Anterior cingulate cortex (tissue), 58 donors: ENCODE measurements at places on chromosomes 16 and 17.

DNA sequence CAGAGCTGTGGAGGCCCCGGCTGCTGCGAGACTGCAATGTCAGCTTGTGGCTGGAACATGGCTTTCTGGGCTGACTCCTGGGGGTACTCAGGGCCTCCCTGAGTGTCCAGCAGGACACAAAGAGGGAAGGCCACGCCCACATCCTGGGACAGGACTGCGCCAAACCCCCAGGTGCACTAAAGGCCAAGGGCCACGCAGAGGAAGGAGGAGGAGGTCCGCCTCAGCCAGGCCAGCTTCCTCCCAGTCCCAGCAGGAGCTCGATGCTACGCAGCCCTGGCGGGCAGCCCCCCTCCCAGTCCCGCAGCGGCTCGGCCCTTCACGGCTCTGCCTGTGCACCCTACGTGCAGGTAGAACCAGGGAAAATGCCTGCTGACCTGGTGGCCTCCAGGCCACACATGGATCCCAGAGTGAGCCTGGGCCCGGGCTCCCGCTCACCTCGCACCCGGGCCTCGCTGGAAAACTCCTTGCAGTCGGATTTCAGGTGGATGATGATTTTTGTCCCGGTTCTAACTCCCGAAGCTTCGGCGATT is 21.2 kb downstream of the DNASE1 start:
- no peak for DNase-seq

- no peak for DNase-seq
Measured at GRCh38 chr16:64098451-64098850, 1023.4 kb downstream of the CDH11 start.

GRCh38 chr17:3678095-3678820 is 9.6 kb downstream of the EMC6 start:
- peak; percentile 69 for DNase-seq

- DNase-seq, result no peak
Measured at GRCh38 chr17:32732900-32733299, 144.0 kb downstream of the MYO1D start.

DNA sequence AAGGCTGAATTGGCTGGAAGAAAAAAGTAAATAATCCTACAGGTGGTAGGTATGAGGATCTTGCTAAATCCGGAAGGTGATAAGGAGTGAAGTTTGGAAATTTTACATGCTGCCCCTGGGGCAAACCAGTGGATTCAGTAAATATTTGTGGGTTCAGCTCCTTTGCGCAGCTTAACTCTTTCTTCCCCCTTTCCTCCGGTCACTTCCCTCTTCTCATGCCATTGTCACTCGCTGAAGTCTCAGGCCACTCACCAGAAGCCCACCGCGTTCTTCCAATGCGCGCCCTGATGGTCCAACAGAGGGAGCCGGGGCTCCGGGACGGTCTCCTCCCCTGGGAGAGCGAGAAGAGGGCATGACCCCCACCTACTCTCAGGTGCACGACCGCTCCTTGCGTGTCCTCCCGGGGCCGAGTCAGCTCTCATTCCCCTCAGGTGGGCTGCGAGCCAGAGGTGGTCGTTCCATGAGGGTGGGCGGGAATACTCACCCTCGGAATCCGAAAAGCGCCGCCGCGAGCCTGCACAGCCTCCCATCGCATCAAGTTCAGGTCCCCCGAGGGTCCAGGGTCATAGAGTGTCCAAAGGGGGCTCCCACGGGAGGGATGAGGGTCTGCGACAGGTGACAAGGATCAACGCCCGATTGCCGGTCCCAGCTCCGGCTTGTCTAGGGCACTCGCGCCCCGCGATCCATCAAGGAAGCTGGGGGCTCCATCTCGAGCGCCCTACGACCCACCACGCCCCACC is 474 bp downstream of the CLN3 start:
- no peak for DNase-seq

GRCh38 chr16:72961115-72961832 is 86.7 kb downstream of the ZFHX3 start:
- no peak for DNase-seq

- DNase-seq, result no peak
Measured at GRCh38 chr16:50268352-50268751, 2.0 kb downstream of the ADCY7 start.

GRCh38 chr17:57578608-57579225 is 166.4 kb downstream of the CCDC182 start:
- DNase-seq, result no peak

GRCh38 chr16:84458606-84459532 is 45.6 kb downstream of the MEAK7 start:
- no peak for DNase-seq

- no peak for DNase-seq
Measured at GRCh38 chr16:3458278-3458851, 14.9 kb downstream of the NAA60 start.

DNA sequence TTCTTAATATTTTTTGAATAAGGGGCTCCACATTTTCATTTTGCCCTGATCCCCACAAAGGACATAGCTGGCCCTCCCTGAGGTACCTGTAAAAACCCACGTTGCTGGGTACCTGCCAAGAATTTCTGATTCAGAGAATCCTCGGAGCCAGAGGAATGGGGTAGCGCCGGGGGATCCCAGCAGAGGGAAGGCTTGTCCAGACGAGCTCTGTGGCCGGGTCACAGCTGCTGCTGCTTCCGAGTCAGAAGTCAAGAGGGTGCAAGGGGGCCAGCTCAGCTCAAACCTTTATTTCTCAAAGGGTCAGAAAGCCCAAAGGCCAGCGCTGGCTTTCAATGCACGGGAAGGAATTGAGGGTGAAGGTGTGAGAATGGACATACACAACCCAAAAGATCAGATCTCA is 68.9 kb upstream of the SDK2 start:
- no peak for DNase-seq

DNA sequence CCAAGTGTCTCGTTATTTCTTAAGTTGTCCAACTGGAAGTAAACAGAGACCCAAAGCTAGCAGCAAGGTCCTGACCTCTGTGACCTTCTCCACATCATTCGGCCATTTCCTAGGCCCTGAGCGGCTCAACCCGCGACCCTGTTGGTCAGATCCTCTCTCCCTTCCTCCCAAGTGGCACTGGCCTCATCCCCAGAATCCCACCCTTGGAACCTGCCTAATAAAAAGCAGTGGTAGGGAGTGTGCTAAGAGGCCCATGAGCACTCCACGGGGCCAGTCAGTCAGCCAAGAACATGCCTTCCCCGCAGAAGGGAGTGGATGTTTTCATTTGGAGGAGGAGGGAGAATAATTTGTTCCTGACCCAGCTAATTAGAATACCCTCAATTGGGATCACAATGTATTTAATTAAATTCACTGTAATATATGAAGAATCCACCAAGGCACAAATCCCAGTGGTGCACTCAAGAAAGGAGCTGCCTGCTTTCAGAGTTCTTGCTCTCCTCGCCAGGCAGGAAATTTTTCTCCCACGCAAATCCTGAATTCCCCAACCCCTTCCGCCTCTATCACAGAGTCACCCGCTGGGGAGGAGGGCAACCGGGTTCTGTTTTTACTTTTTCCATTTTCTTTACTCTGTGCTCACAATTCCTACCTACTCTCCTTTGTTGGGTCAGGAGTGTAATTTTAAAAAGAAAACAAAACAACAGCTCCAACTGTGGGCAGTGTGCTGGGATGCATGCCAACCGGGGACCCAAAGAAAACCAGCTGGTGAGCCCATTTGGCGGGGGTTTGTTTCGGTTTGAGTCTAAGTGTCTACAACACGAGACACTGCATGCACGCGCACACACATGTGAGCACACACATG is 153.4 kb downstream of the ZFHX3 start:
- no peak for DNase-seq

DNA sequence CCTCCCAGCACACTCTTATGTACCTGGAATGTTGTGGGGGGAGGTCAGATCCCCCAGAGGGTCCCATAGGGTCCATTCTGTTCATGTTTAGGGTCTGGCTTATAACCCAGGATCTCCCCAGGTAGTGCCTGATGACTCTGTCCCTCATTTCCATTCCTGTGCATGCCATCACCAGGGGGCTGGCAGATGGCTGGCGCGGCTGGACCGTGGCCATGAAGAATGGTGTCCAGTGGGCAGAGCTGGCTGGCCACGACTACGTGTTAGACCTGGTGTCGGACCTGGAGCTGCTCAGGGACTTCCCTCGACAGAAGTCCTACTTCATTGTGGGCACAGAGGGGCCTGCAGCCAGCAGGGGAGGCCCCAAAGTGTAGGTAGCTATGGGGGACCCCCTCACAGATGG is 35.0 kb upstream of the ALKBH5 start:
- no peak for DNase-seq

- DNase-seq, result peak; percentile 73
Measured at GRCh38 chr17:18362698-18363100, 651 bp downstream of the SHMT1 start.

- no peak for DNase-seq
Measured at GRCh38 chr16:17358355-17358754, 112.4 kb downstream of the XYLT1 start.

DNA sequence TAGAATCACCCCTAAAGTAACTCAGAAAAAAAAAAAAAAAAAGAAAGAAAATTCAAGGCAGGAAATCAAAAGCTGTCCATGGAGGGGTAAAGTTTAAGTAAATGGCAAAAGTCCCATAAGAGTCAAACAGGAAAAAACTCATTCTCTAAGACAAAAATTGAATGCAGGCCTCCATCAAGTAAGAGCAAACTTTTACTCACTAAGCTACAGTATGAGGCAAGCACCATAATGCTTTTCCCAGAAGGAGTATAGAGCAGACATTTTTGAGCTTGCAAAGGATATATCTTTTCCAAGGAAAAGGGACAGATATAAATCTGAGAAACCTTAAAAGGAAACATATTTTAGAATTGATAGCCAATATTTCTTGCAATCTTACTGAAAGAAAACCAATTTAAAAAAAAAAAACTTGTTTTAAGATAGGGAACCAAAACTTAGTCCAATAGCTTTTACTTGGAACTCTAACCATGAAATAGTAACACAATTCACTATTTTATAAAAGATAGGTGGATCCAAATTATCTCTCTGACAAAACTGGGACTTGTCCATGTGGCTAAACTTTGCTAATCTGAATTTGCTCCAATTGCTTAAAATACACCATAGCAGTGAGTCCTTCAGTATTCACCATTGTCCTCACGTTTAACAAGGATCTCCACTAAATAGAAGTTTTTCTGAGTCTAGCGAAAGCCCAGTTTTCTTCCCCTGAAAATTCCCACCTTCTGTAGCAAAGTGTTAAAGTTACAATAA is 99.8 kb downstream of the CDH11 start:
- no peak for DNase-seq

GRCh38 chr17:39736319-39737165 is 1.2 kb upstream of the GRB7 start:
- no peak for DNase-seq

GRCh38 chr17:1643293-1643998 is 2.1 kb downstream of the SCARF1 start:
- no peak for DNase-seq

DNA sequence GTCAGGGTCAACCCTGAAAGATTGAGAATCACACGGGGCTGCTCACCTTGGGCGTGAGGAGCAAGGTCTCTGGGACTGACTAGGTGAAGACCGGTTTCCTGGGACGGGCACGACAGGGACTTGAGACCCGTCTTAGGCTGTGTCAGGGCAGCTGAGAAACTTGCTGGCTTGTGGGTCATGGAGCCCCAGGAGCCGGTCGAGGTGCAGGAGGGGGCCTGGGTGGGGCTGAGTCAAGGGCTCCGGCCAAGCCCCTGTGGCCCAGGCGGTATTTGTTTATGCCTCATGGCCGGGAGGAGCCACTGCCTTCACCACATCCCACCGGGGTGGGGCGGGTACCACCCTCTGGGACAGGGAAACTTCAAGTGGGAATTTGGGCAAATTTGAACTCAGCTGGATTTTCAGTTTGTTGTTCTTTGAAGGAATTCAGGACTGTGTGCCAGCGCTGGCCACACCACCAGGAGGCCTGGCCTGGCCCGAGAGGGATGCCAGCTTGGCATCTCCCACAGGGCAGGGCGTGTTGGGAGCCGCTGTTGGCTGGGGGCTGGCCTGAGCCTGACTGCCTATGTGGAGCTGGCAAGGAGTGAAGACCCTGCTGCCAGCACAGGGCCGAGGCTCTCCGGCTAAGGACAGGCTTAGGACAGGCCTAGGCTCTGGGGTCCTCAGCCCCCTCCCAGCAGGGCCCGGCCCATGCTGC is 116.1 kb downstream of the METRNL start:
- DNase-seq, result peak; percentile 20

DNA sequence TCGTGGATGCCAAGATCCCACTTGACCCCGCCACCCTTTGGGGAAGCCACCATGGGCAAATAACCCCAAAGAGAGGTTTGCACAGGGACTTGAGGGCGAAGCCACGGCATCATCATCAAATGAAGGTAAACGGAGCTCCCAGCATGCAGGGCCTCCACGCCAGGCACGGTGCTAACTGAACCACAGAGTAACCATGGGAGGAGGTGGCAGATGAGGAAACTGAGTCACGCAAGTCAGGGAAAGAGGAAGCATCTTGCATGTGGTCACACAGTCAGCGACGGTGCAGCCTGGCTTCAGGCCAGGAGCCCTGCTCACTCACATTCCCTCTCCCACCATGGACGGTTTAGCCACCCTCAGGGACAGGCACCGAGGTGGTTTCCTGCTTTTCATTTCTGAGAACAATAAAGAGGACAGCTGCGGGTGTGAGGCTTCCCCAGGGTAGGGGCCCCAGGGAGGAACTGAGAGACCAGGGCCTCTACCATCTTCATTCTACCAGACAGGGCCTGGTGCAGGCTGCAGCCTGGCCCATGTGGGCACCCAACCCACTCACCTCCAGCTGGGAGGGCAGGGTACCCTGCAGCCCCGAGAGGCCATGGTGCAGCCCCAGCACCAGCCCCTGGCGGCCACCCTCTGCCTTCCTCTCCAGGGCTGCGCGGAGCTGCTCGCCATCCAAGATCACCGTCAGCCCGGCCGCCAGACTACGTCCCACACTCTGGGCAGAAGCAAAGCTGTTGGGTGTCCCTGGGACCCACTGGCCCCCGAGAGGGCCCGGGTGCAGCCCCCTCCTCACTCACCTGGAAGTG is 78.3 kb downstream of the RMI2 start:
- DNase-seq, result no peak

DNA sequence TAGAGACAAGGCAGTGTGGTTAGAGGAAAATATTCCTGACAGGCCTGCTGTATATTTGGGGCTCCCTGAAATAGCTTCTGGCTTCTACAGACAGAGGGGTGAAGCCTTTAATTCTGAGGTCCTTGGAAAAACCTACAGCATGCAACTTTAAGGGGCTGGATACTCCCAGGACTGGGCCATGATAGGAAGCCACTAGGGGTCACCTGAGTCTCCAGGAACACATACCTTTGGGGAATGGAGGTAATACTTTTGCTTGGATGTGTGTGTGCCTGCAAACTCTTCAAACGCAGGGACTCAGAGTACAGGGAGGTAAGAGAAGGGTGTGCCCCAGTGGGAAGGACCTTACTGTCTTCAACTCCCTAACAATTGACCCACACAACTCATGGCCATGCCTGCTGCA is 4.1 kb downstream of the ASIC2 start:
- DNase-seq, result no peak

DNA sequence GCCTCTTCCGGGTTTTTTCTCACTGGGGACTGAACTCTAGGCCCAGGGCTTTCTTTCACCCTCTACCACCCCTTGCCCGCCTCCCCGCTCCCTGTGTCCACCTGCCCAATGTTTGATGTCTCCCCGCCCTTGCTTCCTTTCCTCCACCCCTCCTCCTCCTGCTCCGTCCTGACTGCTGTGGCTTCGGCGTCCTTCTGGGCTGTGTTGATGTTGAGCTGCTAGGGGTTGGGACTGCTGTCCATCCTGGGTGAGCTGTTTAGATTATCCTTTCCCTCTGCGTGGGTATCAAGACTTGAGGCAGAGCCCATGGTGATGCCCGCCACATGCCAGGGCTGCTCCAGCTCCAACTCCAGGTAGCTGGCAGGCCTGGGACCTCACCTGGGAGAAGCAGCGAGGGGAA is 117.5 kb downstream of the CCDC182 start:
- DNase-seq, result no peak

- DNase-seq, result no peak
Measured at GRCh38 chr17:78342449-78343186, 17.3 kb downstream of the SOCS3 start.
